NCI-H1930 (cell line): ENCODE measurements at places on chromosomes 13 and 19.

- DNase-seq = no peak
Observed at GRCh38 chr19:29812080-29812880, 489 bp downstream of the CCNE1 start.

- DNase-seq = no peak
Observed at GRCh38 chr13:42056583-42056982, 8.1 kb downstream of the DGKH start.

DNA sequence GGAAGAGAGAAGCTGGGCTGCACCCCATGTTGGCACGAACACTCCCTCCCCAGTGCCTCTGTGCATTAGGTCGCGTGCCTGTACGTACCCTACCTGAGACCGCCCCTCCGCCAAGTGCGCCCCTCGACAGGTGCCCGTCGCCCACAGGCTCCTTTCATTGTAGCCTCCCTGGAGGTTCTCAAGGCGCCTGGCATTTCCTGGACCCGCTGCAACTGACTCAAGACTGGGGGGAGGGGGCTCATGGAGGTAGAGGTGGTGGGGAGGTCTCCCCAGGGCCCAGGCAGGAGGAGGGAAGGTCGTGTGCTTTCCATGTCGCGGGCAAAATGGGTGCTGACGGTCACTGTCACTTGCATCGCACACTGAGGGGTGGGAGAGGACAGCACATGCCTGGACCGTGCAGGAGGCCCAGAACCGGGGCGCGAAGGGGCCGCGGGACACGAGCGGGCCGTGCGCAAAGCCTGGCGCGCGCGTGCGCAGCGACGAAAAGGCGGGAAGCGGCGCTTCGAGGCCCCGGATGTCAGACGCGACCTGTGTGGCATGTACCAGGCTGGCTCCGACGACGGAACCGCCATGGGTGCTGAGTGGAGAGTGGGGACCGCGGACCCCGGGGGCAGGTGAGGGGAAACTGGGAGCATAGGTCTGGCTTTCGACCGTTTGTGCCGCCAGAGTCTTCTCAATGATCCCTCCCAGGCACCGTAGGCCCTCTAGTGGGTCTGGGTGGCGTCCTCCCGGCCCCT, 16.5 kb downstream of the NFIX start:
- no peak for DNase-seq

DNA sequence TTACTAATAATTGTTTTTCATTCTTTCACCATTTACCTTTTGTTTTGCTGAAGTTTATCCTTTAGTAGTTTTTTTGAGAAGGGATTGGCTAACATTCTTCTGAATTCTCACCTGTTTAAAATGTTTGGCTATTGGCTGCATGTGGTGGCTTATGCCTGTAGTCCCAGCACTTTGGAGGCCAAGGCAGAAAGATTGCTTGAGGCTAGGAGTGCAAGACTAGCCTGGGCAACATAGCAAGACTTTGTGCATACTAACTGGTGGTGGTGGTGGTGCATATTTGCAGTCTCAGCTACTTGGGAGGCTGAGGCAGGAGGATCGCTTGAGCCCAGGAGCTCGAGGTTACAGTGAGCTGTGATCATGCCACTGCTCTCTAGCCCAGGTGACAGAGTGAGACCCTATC, 27.5 kb upstream of the RNF113B start:
- no peak for DNase-seq

GRCh38 chr13:77207943-77208342, 119.0 kb downstream of the MYCBP2 start:
- DNase-seq = no peak

DNA sequence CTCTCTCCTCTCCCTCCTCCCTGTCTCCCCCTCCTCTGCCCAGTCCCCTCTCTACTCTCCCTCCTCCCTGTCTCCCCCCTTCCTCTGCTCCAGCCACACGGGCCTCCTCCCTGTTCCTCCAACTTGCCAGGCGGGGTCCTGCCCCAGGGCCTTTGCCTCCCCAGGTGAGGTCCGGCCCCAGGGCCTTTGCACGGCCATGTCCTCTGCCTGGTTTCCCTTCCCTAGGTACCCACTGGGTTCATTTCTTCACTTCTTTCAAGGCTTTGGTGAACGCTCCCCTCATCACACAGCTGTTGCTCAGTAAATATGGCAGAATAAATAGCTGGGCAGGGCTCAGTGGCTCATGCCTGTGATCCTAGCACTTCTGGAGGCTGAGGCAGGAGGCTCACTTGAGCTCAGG, 21.2 kb downstream of the MISP start:
- no peak for DNase-seq

DNA sequence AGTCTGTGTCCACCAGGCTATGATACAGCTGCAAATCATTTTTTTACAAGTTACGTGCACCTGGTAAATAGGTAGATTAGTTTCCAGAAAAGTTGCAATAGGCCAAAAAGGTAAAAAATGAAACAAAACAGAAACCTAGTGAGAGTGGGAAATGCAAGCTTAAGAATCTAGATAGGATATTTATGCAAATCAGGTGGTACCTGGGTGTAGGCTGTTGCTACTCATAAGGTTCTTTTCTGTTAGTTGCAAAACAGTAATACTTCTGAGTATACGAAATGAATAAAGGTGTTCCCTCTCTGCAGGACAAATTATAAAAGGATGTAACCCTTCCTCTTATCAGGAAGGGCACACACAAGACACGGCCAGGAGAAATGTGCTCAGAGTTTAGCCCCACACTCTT, 97.9 kb downstream of the UGGT2 start:
- DNase-seq = no peak

GRCh38 chr13:65287405-65287804, 1942.7 kb downstream of the PCDH9 start:
- no peak for DNase-seq

DNA sequence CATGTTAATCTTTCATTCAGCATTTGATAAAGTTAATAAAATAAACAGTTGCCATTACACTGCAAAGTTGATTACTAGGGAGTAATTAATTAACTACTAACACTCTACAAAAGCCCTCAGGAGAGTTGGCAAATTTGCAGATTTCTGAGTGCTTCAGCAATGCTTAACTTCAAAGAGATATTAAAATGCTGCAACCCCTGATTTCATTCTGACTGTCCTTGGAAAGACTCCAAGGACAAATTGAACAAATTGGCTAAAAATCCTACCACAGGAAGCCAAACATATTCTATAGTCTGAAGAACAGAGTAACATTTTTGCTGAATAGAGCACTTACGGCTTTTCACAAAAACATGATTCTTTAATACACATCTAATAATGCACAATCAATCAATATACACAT, 1543.0 kb downstream of the SLITRK5 start:
- DNase-seq = peak; percentile 68

GRCh38 chr19:8631425-8631819, 989 bp downstream of the NFILZ start:
- no peak for DNase-seq

- DNase-seq = no peak
Observed at GRCh38 chr13:64234255-64234654, 2818.6 kb upstream of the PCDH20 start.

- no peak for DNase-seq
Observed at GRCh38 chr19:41530761-41531301, 45.1 kb upstream of the CEACAM21 start.

DNA sequence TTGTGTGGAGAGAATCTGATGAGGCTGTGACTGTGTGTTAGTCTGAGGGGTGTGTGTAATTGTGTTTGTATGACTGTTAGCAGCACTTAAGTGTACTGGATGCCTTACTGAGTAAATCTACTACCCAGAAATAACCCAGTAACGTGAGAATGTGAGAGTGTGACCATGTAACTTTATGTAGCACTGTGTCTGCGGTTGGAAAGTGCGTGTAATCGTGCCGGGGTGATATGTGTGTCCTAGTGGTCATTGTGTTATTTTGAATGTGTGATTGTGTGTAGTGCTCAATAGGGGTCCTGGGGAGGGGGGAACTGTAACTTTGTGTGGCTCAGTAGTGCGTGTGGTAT, 550 bp downstream of the ZNF383 start:
- DNase-seq = no peak

DNA sequence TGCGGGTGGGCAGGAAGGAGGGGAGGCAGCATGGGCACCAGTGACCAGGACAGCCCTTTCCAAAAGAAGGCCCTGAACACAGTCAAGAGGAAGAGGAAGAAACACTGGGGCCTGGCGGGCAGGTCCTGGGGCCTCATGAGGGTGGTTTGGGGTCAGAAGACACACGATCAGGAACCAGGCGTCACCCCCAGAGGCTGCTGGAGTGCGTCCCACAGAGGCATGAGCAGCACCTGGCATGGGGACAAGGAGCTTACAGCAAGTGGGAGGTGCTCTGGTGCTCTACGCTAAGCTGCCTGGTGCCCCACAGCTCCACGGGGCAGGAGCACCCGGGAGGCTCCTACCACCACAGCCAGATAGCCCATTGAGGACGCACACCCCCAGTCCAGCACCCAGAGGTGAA, 20.0 kb downstream of the ELL start:
- DNase-seq = no peak

- no peak for DNase-seq
Observed at GRCh38 chr13:80529734-80530133, 188.8 kb upstream of the SPRY2 start.

- DNase-seq = no peak
Observed at GRCh38 chr13:46679369-46680120, 117.4 kb downstream of the ESD start.

- no peak for DNase-seq
Observed at GRCh38 chr19:17522988-17523872, 11.8 kb downstream of the PGLS start.

DNA sequence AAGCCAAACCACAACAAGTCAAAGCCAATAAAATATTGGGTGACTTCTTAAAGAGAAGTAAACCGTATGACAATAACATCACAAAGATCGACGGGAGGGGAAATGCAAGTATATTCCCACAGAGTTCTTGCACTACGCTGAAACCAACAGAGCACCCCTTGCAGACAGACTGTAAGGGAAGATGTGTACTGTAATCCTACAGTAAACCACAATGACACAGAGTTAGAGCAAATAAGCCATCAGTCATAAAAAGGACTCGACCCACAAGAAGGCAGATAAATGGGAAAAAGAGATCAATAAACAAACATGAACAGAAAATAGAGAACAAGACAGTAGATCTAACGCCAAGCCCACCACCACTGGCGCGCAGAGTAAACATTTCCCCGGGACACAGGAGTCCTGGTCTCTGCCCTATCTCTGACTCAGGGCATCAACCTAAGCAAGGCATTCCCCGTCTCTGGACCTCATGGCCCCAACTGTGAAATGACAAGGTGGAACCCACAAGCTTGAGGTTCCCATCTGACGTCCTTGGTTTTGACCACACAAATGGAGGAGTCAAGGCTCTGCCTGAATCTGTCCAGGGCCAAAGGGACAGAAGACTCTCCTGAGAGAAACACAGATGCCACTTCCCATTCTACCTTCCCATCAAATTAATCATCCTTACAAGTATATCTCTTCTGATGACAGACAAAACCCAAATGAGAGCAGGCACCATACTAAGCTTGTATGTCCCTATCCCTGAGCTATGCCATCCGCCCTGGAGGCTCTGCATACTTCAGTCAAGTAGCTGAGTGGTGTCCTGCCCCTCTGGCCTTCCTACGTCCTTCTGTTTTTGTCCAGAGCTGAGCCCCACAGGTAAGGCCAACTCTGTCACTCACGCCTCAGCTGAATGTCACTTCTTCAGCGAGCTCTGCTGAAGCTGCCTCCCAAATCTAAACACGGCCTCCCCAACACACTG, 15.0 kb downstream of the SAFB2 start:
- no peak for DNase-seq

DNA sequence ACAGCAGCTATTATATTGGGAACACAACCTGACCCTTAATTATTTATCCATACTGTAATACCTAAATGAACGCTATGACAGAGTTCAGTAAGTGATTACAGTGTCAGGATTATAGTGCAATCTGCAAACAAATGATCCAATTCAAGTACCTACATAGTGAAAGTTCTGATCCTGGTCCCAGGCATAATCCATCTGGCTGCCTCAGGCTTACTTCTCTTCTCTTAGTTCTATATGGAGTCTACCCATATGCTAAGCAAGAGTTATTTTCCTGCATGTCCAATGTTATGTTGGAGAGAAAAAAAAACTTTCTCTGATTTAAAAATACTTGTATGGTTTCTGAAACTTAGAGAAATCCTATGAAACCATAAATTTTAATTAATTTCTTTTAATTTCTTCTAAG, 1487.7 kb upstream of the SLC10A2 start:
- DNase-seq = no peak
